NCI-H1105 (cell line): ENCODE measurements at places on chromosomes 6 and 20.

DNA sequence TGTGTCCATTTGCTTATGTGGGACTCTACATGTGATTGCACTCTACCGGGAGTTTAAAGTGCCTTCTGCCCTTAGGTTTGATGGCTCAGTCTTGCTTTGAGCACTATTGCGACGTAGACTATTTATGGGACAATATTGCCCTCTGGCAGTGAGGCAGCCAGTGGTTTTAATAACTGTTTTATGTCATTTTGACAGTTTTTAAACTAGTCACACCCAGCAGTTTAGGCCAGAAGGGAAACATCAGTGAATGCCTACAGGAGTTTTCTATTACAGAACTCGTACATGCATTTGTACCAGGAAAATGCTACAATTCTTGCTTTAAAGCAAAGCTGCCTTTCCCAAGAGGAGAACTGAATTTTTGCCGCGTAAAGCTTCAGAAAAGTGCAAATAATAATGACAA is 813.7 kb downstream of the KIF16B start:
- DNase-seq = no peak

GRCh38 chr6:116562614-116563013 is 8.7 kb upstream of the RWDD1 start:
- DNase-seq = no peak

- DNase-seq = no peak
These were observed 27.9 kb downstream of the SDCBP2 start for GRCh38 chr20:1301031-1301529.

DNA sequence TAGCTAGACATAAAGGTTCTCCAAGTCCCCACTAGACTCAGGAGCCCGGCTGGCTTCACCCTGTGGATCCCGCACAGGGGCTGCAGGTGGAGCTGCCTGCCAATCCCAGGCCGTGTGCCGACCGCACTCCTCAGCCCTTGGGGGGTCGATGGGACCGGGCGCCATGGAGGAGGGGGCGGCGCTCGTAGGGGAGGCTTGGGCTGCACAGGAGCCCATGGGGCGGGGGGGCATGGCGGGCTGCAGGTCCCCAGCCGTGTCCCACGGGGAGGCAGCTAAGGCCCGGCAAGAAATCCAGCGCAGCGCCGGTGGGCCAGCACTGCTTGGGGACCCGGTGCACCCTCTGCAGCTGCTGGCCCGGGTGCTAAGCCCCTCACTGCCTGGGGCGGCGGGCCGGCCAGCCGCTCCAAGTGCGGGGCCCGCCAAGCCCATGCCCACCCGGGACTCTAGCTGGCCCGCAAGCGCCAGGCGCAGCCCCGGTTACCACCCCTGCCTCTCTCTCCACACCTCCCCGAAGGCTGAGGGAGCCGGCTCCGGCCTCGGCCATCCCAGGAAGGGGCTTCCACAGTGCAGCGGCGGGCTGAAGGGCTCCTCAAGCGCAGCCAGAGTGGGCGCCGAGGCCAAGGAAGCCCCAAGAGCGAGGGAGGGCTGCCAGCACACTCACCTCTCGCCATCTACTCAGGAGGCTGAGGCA is 26.5 kb upstream of the ID1 start:
- no peak for DNase-seq

- DNase-seq = no peak
These were observed 7.5 kb downstream of the BRD2 start for GRCh38 chr6:32975886-32976285.

GRCh38 chr20:38631155-38632022 is 29.8 kb downstream of the ARHGAP40 start:
- DNase-seq = no peak

GRCh38 chr6:108029226-108029921 is 45.2 kb downstream of the OSTM1 start:
- no peak for DNase-seq

GRCh38 chr20:49676581-49677291 is 36.9 kb downstream of the B4GALT5 start:
- no peak for DNase-seq

DNA sequence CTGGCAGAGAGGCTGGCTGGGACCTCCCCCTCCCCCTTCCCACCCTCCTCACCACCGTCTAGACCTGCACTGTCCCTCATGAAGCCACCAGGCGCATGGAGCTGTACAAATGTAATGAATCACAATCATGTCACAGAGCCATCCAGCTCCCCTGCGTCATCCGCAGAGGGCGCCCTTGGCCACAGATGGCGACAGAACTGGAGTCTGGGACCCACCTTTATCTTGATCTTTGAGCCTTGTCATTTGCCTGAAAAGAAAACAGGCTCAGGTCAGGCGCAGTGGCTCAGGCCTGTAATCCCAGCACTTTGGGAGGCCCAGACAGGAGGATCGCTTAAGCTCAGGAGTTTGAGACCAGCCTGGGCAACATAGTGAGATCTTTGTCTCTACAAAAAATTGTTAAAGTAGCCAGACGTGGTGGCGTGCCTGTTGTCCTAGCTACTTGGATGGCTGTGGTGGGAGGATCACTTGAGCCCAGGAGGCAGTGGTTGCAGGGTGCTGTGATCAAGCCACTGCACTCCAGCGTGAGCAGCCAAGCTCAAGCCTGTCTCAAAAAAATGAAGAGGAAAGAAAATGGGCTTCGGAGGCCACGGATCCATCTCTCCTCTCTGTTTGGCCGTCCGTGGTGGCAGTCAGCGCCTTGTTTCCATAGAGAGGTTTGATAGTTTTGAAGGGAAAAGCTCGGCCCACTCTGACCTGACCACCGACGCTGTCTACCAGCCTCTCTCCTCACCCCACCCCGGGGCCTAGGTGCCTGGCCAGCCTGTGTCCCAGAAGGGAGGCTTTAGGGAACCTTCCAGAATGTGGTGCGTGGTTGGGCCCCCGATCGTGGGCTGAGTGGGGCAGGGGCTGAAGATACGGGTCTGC is 6.2 kb downstream of the COL9A3 start:
- no peak for DNase-seq

DNA sequence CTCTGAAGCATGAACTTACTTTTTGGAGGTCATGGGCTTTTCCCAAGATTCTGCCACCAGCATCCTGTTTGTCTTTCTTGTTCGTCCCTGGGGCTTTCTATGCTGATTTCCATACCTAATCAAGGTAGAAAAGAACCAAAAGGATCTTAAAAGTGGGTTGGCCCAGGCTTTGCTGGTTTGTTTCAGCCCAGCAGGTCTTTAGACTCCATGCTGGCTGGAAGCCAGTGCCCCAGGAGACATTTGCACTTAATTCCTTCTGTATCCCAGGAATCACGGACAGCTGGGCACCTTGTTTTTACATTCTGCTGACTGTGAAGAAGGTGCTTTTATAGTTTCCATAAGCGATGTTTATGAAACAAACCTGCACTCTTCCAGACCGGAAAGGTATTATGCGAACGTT is 195.9 kb downstream of the CDH4 start:
- peak; percentile 47 for DNase-seq
